Activated T-cell treated with anti-CD3 and anti-CD28 coated beads for 4 hours (primary cell): ENCODE measurements at places on chromosomes 6 and 20.

GRCh38 chr6:36962874-36963273 lies 8.3 kb downstream of the PI16 start:
- DNase-seq: peak; percentile 62

DNA sequence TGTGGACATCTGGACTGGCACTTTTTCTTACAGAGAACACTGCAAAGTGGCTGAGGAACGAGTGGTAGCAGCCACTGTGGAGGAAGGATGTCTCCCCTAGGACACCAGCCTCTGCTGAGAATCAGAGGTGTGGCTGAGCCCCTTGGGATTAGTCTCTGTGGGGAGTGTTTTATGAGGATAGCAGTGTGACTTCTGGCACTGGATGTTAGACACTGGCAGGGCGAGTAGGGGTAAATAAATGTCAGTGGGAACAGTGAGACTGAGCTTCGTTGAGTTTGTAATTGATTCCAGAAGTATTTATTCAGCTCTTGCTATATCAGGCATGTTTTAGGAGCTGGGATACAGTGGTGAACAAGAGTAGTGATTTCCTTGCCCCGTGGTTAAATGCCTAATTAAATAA lies 124.0 kb downstream of the JARID2 start:
- DNase-seq: no peak

DNA sequence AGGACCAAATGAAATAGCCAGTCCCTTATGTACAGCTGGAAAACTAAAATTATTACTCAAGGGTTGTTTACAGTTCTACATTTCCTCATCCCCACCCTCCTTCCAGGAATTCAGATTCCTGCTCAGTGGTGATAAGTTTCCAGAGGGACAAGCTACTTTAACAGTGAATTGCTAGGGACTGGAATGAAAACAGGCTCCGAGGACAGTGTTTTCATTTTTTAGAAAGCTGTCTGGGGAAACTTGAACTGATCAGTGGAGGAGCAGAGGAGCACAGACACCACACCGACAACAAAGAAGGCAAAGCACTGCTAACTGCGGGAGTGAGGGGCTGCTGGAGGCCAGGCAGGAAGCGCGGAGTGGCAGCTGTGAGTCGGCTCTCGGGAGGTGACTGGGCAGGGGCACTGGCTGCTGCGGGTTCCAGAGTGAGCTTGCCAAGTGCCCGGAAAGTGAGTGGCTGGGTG lies 322.2 kb downstream of the ESR1 start:
- no peak for DNase-seq

- DNase-seq: no peak
Measured at GRCh38 chr6:16109659-16110305, 19.1 kb upstream of the MYLIP start.

DNA sequence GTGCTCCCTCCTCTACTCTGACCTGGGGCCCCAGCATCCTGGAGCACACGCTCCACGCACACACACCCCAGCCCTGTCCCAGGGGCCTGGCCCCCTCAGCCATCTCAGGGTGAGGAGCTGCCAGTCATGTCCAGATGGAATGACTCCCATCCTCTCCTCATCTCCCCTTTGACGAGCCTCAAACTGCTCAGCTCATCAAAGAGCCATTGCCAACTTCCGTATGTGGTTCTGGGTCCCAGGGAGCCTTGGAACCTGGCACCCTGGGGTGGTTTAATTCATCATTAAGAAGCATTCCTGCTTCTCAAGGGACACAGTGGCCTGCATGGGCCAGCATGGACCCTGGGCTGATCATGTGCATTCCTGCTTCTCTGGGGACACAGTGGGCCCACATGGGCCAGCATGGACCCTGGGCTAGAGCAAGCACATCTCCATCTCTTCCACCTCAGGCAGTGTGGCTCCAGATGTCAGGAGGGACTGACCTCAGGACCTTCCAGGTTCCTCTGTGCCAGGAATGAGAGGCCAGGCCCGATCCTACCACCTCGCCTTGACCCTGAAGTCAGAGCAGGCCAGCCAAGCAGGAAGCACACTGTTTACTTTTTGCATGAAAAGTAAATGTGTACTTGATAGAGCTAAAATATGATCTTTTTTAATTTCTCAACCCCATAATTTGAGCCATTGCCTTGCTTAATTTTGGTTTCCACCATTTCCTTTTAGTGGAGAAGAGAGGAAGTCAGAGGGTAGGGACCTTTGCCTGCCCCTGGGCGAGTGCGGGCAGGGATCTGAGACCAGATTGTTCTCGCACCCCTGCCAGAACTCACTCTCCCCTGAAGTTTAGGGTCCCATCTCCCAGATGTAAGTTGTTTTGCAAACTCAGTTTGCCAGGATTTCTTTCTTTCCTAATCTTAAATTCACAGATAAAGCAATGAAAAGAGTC lies 26.1 kb downstream of the SPATA2 start:
- DNase-seq: no peak

GRCh38 chr6:111764238-111765175 lies 108.7 kb downstream of the FYN start:
- peak; percentile 41 for DNase-seq

DNA sequence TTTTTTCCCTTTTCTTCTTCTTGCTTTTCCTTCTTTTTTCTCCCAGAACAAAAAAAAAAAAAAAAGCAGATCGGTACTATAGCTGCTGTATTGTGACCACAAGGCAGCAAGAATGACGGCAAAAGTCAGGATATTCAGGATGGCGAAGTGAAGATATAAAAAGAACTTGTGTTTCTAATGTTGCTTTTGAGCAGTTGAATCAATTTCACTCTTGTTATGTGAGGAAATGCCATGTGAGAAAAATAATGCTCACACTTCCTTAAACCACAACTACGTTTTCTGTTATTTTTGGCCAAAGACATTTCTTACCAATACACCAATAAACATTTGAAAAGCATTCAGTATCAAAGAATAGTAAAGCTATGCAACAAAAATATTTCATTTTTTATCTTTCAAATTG lies 510.5 kb downstream of the HACE1 start:
- DNase-seq: no peak

DNA sequence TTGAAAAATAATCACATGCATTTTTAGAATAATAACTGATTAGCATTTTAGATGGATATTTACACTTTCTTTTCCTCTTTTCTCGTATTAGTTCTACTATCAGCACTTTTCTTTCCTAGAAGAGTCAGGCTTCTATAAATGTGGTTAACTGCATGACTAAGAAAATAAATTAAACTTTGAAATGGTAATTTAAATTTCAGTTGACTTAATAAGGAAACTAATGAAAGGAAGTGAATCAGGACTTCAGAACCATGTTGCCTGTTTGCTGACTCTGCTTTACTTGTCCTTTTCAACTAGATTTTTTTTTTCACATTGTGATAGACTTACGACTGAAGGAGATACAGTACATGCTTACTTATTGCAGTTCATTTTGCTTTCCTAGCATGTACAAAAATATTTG lies 1258.2 kb upstream of the EYS start:
- no peak for DNase-seq

- DNase-seq: no peak
Measured at GRCh38 chr20:57662456-57663240, 42.4 kb upstream of the ZBP1 start.

DNA sequence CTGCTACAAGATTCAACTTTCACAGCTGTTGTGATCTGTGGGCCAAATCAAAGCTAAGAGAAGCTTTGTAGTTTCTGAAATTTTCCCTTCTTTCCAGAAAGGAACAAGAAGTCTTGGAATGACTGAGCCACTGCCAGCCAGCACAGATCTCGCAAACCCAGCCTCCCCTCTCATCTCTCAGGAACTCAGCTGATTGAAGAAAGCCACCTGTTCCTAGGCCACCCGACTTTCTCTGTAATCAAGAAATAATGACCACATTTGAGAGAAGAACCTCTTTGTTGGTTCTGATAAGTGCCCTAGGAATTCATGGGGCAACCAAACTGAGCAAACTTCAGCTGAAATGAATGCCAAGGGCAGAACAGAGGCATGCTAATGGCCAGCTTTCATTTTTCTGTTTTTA lies 61.7 kb downstream of the HDGFL1 start:
- no peak for DNase-seq

DNA sequence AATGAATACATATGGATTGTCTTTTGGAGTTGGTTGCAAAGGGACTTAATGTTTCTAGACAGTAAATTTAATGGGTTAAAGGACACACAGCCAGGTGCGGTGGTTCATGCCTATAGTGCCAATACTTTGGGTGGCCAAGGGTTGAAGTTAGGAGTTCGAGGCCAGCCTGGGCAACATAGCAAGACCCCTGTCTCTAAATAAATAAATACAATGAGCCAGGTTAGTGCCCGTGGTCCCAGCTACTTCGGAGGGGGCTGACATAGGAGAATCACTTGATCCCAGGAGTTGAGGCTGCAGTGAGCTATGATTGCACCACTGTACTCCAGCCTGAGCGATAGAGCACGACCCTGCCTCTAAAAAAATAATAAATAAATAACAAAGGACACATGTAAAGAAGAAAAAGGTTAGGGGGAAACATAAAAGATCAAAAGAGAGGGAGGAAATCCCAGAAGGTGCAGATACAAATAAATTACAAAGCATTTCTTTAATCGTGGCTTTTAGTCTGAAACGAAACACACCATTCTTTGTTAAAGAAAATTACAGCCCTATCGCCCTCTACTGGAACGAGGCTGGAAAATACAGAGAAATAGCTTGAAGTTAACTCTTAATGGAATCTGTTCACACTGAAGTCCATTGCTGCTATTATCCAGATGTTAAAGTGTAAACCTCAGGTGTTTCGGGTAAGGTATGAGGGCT lies 42.6 kb upstream of the SCML4 start:
- DNase-seq: no peak

DNA sequence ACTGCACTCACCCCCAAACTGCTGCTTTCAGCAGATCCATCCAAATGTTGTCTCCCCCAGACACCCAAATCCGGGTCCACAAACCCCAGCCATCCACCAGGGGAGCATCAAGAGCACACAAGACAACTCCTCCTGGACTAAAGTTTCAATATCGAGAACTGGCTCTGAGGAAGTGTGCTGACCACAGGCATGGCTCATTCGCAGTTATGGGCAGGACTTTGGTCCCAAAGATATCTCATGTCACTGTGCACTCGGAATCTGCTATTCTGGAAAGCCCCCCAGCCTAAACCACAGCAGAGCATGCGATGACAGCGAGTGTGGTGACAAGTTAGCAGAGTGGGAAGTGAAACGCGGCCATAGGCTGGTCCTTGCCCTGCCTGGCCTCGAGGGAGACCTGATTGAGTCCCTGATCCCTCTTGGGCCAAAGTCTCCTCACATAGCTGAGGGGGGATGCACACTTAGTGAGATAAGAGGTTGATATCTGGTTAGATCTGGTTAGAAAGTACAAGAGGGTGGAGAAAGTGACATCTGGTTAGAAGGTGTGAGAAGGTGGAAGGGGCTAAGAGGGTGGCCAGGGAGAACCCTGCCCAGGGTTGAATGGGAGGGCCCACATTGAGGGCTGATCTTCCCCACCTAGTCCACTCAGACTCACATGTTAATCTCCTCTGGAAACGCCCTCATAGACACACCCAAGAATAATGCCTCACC lies 149.7 kb downstream of the MRPL14 start:
- no peak for DNase-seq

GRCh38 chr6:6346427-6347023 lies 26.1 kb upstream of the F13A1 start:
- DNase-seq: no peak

- no peak for DNase-seq
Measured at GRCh38 chr6:31419842-31420241, 16.4 kb downstream of the MICA start.

DNA sequence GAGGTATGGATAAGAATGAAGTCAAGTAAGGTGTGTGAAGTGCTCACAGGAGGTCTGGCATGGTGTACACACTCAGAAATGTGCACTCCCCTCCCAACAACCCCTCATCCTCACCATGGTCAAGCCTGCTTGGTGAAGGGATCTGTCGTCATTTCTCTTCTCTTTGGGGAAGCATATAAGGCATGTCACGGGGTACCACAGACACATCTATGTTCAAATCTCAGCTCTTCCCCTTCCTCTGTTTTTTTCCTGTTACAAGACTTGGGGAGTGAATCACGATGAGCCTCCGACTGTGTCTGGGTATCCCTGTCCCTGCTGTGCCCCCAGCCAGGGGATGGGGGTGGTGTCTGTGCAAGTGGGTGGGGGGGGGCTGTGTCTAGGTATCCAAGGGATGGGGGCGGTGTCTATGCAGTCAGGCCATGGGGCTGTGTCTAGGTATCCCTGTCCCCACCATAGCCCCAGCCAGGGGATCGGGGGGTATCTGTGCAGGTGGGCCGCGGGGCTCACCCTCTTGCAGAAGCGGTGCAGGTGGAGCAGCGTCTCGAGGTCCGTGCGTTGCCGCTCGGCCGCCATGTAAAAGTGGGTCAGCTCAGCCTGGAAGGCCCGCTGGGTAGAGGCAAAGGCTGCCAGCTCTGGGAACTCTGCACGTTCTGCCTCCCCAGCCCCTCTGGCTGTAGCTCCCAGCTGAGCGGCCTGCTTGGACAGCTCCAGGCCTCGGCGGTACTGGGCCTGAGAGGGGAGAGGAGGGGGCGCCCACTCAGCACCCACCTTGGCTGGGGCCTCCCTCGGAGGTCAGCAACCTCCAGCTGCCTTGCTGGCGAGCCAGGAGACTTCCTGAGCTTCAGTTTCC lies 43.6 kb downstream of the KIAA1755 start:
- DNase-seq: no peak

- no peak for DNase-seq
Measured at GRCh38 chr6:12182676-12183075, 107.5 kb upstream of the EDN1 start.

GRCh38 chr6:45654673-45655072 lies 276.9 kb upstream of the SUPT3H start:
- no peak for DNase-seq

GRCh38 chr20:43669332-43669731 lies 2.4 kb downstream of the MYBL2 start:
- no peak for DNase-seq

- no peak for DNase-seq
Measured at GRCh38 chr6:128062882-128063603, 162.2 kb upstream of the THEMIS start.

- no peak for DNase-seq
Measured at GRCh38 chr20:50196248-50196647, 5.6 kb downstream of the CEBPB start.

DNA sequence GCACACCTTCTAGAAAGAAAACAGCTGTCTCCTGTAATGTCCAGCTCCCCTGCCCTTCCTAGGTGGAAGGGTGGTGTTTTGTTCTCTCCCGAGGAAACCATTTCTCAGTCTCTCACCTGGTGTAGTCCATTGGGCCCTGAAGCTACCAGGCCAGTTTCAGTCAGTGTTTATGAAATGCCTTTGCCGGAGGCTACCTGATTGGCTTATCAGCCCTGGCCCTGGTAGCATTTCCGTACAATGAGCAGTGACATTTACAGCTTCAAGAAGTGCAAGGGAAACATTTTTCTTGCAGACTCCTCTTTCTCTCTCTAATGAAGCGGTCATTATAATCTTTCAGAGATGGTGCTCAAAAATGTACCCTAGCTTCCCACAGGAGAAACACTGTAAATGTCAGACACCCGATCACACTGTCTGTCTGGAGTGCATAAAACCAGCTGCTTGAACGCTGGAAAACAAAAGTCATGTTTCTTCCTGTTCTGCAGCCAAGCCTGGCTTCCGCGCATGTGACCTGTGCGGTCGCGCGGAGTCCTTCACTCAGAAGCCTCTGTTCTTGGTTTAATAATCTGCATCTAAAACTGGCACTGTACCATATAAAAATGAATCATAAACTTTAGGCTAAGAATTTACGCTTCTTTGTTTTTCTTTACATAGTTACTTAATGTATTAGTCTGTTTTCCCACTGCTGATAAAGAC lies 28.4 kb upstream of the SAYSD1 start:
- DNase-seq: no peak

- no peak for DNase-seq
Measured at GRCh38 chr6:129684903-129685661, 24.9 kb downstream of the ARHGAP18 start.

GRCh38 chr6:84836366-84836765 lies 72.0 kb upstream of the TBX18 start:
- DNase-seq: no peak
